ENCODE measurements at places on chromosomes 3 and 15.

- DNase-seq: peak; percentile 39
Observed at GRCh38 chr3:59189526-59189925, 139.7 kb upstream of the CFAP20DC start.

DNA sequence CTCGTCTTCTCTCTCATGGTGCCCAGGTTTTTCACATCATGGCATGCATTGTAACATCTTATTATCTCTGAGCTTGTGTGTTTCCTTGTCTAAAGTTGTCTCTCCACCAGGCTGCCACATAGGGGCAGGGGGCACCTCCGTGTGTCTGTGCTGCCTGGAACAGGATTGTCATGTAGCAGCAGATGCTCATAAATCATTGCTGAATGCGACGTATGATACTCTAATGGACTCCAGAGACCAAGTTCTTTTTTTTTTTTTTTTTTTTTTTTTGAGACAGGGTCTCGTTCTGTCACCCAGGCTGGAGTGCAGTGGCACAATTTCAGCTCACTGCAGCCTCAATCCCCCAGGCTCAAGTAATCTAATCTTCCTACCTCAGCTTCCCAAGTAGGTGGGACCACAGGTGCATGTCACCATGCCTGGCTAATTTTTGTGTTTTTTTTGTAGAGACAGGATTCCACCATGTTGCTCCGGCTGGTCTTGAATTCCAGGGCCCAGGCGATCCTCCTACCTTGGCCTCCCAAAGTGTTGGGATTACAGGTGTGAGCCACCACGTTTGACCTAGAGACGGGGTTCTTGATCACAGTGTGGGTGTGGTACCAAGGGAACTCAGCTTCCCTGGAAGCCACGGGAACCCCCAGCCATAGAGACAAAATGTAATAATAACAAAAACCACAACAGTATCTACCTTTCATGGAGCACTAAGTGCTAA lies 4.7 kb upstream of the DNASE1L3 start:
- DNase-seq: no peak

- DNase-seq: no peak
Observed at GRCh38 chr3:187263270-187263669, 28.3 kb downstream of the MASP1 start.

GRCh38 chr3:101602731-101603130 lies 28.8 kb downstream of the PCNP start:
- DNase-seq: no peak

DNA sequence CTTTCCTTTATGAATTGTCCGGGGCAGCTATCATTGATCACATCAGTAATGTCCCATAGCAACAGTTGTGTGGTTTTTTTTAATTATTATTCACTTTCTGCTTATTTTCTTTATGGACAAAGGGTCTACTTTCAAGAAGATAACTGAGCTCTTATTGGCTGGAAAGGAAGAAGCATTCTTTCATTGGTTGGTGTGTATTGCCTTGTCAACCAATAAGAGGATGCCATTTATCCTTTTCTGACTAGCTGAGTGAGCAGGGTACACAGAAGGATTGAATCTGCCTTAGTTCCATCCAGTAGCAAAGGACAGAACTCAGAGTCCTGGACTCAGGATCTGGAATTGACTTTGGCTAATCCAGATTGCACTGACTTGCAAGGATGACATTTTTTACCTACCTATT lies 13.2 kb upstream of the AEN start:
- no peak for DNase-seq

DNA sequence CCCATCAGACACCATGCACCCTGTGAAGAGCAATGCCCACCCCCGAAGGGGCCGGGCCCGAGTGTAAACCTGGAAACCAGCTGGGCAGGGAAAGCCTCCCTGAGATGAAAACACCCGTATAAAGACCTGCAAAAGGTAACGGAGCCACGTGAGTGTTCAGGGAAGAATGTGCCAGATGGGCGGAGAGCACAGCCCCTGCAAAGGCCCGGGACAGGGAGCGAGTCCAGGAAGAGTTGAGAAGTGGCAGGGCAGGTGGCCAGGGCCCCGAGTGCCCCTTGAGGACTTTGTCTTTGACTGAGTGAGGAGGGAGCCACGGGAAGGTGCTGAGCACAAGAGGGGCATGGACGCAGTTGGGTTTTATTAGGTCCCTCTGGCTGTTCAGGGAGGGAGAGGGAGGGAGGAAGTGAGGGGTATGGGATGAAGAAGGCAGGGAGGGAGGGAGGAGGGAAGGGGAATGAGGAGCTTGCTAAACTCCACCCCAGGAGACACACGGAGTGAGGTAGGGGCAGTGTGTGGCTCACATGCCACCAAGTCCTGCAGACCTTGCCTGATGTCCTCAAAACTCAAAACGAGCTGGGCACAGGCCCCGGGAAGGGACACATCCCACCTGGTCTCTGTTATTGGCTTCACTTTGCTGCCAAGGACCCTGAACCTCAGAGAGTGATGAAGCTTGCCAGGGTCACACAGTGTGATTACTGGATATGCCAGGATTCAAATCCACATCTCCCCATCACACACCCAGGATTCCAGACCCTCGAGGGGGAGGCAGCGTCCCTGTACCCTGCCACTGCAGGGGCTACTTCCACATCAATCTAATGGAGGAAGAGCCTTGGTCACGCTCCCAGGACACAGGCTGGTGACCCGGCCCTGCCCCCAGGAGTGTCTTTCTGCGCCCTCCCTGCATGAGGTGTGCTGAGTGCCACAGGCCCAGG lies 49.1 kb upstream of the IQSEC1 start:
- DNase-seq: no peak

DNA sequence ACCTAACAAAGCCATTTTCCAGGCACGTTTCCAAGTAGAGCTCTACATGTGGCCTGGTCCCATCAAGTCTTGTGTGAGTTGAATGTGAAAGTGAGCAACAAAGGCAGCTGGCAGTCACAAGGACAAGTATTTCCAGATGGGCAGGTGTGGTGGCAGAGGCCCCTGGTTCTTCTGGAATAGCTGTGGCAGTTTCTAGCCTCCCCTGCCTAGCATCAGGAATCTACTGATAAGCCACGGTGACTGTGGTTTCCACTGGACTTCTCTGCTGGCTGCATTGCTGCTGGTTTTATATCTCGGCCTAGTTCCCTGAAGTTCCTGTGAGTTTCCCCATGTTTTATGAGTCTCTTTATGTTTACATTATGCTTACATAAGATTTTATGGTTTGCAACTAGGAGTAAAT lies 117.7 kb downstream of the GOLIM4 start:
- peak; percentile 11 for DNase-seq

DNA sequence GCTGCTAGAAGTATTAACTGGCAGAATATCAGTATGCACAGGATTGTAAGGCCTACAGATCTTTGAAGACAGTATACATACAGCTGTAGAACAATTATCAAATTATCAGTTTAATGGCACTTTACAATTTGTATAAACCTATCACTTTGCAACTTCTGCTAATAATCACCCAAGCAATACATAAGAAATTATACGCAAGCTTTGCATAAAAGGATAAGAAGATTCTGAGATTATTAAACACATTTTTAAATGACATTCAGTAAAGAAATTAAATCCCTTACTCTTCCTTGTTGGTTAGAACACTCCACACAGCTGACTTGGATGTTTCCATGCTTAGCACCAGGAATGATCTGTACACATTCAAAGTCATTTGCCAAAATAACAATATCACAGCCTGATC lies 46.8 kb downstream of the DMXL2 start:
- no peak for DNase-seq

DNA sequence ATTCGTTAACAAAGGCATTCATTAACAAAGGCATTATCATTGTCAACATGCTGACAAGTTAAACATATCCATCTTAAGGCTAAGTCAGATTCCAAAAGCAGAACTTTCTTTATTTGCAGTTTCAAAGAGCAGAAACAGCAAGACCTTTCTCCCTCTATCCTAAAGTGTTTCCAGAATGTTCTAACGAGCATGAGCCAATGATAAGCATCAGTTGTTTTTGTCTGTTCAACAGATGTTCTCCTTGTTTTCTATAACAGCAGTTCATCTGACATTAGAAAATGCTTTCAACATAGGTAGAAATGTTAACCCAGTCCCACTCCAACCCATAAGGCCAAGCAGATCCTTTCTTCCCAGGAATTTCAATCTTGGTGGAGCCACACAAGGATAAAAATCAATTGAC lies 77.6 kb upstream of the POMGNT2 start:
- DNase-seq: no peak

DNA sequence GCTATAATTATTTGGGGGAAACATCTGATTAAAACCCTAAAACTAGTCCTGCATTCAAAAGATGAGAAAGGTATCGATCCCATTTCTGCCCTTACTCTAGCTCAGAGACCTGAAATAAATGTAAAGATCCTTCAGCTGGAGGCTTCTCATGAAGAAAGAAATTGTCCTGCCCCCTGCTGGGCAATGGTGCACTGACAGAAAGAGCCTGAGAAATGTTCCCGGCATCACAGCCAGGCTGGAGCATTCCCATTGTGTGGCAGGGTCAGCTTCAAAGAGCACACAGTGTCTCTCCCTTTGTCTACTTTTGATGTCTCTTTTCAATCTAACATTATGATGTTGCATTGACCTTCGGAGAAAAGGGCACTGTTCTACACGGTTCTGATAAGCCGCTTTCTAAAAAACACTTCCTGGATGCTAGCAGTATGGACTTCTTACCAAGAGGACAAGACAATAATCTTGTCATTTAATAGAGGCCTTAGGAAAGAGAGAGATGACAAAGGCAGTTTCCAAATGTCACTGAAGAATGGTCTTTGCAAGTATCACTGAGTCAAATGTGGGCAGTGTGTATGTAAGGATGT lies 287.5 kb downstream of the MAGI1 start:
- peak; percentile 21 for DNase-seq

DNA sequence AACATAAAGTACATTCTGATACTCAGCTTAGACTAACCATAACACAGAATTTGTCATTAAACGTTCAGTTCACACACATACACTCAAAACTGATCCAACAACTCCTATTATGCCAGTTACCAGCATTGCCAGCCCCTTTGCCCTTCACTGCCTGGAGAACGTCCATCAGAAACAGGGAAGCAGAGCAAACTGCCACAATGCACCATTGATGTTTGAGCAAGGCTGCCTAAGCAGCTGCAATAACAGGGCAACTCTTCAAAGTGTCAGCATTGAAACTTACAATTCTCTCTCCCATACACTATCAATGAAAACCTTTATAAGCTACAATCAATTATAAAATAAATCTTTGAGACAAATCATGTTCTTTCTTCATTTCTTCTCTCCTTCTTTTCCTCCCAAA lies 85.1 kb downstream of the ZBTB20 start:
- peak; percentile 54 for DNase-seq

DNA sequence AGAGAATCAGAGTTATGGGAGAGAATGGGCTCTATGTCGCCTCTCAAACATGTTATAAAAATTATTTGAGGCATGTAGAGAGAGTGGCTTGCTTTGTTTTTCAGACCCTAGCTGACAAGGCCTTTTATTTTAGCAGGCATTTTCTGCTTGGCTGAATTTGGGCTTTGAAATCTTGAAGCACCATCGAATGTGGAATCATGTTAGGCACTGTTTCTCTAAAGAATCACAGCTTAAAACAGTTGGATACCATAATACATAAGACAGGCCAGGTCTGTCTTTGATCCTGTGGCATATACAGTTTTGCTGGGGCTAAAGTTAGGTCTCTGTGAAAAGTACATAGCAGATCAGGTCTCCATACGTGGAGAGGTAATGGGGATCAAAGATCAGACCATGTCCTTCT lies 142.7 kb downstream of the NEK11 start:
- DNase-seq: no peak

DNA sequence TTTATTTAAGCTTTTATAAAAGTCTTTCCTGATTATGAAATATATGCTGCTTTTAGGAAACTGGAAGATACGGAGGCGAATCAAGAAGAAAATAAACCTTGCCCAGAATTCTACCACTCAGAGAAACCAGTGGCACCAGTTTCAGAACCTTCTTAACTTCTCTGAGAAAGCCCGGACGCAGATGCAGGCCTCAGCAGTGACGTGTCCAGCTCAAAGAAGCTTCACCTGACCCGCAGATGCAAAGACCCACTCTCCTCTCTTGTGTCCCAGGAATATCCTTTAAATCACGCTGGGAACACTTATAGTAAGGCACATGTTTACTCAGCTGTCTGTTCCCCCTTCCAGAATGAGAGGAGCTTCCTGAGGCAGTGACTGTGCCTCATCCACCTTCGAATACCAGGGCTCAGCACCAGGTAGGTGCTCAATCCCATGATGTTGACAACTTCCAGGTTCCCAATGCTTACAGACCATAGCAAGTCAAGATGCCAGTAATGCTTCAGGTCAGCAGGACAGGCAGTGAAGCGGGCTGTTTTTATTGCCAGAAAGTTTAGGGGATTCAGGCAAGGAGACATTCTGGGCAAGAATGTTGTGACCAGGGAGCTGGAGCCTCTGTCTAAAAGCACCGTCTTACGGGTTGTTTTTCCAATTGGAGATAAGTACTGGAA lies 39.9 kb upstream of the LDHAL6B start:
- no peak for DNase-seq

GRCh38 chr3:44045476-44046275 lies 196.0 kb upstream of the TOPAZ1 start:
- DNase-seq: peak; percentile 15

DNA sequence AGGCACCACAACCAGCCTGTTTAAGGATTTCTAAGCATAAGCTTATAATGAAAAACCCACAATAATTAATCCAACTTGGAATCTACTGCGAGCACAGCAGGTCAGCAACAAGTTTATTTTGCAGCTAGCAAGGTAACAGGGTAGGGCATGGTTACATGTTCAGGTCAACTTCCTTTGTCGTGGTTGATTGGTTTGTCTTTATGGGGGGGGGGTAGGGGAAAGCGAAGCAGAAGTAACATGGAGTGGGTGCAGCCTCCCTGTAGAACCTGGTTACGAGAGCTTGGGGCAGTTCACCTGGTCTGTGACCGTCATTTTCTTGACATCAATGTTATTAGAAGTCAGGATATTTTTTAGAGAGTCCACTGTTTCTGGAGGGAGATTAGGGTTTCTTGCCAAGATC lies 15.1 kb downstream of the APOD start:
- DNase-seq: no peak

DNA sequence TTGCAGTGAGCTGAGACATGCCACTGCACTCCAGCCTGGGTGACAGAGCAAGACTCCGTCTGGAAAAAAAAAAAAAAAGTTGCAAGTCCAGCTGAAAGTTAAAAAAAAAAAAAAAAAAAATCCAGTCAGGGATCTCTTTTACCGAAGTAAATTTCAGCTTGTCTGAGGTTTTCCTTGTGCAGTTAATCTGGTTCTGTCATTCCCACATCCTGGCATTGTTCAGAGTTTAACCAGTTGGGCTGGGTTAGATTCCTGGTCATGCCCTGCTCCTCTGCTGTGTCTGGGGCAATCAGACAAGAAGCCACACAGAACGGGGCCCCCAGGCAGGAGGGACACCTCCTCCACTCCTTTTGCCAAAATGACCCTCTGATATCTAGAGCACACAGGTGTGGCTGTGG lies 84.1 kb upstream of the KLHL25 start:
- DNase-seq: no peak
